NCI-H2081 (cell line): ENCODE measurements at places on chromosomes 7 and 10.
A peak's percentile ranks its signal among the peaks of the same experiment; 100 is the strongest.

- DNase-seq = peak; percentile 7
These were observed 2.4 kb downstream of the TLL2 start for GRCh38 chr10:96511044-96511945.

GRCh38 chr10:97736403-97736901 lies 476 bp upstream of the ZFYVE27 start:
- DNase-seq = no peak

DNA sequence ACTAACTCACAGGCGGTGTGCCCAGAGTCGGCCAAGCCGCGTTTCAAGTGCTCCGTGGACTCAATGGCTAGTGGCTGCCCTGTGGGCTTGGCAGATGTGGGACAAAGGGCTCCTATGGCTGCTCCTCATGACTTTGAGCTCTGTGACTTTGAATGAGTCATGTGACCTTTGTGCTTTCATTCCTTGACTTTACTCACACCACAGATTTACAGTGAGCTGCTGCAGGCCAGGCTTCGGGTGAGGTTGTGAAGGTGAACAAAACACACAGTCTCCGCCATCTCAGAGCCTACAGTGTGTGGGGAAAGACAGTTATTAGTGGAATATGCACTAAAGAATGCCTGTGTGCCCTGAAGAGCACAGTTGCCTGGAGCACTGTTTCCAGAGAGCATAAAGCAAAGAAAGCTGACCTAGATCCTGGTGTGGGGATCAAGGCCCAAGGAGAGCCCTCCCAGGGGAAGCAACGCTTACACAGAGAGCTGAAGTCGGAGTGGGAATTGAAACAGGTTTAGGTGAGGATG lies 29.7 kb upstream of the PLEKHA1 start:
- DNase-seq = no peak

- no peak for DNase-seq
These were observed 267.5 kb upstream of the SP4 start for GRCh38 chr7:21160401-21160800.

DNA sequence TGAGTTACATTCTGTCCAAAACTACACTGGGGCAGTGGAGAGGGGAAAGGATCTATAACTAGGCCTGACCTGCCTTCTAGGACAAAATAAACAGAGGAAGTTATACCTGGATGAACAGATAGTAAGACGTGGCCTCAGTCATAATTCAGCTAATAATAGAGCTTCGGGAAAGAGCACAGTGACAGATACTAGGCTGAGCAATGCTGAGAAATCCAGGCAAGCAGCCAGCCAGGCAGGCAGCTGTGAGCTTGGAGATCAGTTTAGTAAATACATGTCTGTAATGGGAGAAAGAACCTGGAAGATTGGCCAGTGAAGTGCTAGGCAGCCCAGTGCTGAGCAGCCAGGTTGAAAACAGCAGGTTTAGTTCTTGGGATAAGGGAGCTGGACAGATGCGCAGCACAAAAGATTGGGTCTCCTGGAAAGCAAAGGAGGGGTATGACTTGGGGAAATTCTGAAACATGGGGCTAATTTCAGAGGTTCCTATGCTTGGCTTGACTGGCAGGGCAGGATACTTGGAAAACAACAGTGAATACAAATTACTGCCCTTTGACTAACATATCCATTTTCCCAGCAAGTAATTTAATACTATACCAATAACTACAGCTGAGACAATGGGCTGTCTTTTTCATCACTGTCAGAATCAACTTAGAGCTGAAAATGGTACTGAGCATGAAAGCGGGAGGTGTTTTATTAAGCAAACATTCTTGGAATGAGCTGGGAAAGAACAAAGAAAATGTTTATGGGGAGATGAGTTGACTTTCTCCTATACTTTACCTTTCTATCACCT lies 140.8 kb downstream of the DGKB start:
- peak; percentile 83 for DNase-seq

- no peak for DNase-seq
These were observed 11.6 kb downstream of the VENTX start for GRCh38 chr10:133249094-133249780.

DNA sequence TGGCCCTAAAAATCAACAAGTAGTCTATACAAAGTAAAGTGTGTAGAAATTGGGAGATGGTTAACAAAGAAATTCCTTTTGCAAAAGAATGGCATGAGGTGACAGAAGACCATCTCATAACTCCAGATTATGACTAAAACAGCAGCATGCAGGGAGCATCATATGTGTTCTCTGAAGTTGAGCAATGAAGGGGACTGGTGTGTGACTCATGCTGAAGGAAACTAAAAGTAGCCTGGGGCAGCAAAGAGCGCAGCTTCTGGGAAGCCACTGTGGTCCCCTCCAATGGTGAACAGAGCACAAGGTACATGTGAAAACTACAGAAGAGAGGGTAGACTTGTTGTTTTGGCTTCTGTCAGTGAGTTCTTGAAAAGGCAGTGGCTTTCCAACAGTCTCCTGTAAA lies 133.4 kb downstream of the MACC1 start:
- DNase-seq = no peak

DNA sequence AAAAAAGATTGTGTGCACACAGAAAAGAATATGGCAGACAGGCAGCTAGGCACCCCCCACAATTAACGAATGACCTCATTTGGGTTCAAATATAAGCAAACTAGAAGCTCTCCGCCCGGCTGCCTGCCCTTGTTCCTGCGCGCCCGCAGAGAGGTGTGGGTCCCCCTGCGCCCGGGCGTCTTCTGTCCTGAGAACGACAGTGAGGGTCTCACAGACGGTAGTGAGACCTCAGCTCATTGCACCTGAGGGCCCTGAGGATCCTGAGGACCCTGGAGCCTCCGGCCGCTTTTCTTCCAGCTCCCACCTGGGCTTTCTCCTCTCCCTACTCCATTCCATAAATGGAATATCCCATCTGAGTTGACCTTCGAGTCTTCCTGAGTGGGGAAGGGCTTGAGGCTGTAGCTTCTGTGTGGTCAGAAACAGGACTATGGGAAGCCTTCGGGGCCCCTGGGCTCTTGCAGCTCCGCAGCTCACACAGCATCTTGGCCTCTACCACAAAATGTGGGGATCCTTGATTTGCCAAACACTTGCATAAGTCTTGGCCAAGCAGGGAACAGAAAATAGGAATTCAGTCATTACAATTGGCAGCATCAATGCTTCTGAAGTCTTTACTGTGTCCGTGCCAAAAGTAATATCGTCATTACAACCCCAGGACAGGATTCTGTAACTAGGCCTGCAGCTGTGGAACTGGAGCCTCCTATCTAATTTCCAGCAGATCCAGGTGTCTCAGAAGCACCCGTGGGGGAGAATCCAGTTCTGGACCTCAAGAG lies 43.8 kb downstream of the JAKMIP3 start:
- DNase-seq = no peak

DNA sequence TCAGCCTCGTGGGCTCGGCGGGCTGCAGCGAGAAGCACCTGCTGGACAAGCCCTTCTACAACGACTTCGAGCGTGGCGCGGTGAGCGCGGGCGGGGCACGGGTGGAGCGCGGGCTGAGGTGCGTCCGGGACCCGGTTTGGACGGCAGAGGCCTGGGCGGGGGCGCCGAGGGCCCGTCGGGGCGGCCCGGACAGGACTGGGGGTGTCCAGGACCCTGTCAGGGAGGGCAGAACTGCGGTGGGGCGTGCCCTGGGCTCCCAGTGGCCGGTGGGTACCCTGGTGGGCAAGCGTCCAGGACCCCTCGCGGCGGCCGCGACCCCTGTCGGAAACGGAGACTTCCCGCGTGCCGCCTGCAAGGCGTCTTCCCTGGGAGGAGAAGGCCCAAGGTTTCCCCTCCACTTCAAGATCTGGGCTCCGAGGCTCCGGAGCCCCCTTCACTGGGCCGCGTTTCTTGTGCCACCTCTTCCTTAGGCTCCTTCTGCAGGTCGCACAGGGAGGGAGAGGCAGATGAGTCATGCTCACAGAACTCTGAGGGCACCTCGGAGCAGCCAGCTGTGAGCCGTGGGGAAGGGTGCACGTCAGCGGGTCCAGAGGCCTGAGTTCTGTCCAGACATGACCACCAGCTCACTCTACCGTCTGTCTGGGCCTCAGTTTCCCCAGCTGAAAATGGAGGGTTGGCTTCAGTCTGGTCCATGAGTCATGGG lies 485 bp downstream of the ALOX5 start:
- no peak for DNase-seq

GRCh38 chr10:15321431-15322341 lies 49.4 kb downstream of the FAM171A1 start:
- no peak for DNase-seq

DNA sequence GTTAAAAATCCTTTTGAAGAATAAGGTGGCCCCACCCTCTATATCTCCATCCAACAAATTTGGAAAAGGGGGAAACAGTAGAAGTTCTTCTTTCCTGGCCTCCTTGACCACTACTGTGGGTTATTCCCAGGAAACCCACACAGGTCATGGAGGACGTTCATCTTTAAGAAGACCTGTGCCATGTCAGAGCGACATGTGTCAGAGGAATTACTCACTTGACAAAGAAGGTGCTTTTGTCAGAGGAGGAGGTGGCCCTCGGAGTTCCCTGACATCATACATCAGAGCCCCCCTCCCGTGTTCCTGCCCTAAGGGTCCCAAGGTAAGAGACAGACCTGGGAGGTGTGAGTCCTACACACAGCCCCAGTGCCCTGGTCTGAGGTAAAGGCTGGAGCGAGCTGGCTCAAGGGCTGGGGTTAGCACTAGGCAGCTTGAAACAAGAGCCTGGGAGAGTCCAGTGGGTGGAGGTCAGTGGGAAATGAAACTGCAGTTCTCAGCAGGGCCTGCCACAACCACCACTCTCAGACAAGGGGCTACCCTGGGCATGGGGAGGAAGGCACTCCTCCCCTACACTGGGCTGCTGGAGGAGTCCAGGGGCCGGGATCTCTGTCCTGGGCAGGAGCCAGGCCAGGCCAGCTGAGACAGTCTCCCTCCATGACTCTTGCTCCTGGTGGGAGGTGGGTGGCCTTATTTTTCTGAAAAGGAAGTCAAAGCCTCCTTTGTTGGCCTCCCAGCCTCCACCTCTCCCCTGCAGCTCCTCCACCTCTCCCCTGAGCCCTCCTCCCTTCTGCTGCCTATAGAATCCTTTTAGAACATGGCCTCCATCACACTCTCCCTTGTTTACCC lies 21.8 kb upstream of the ZMIZ1 start:
- DNase-seq = no peak
